Panc1 (cell line): ENCODE measurements at places on chromosomes 2 and 18. TPM values are rescaled to one million over a fixed set of nuclear protein-coding genes. Genes with fewer than 3 reads are reported as not detected.

GRCh38 chr2:16057661-16058060, 117.3 kb downstream of the MYCN start:
- DNase-seq, result no peak

GRCh38 chr2:195057001-195057400, 600.0 kb upstream of the SLC39A10 start:
- DNase-seq, result no peak

GRCh38 chr2:121005453-121005852, 269.8 kb downstream of the GLI2 start:
- no peak for DNase-seq

GRCh38 chr18:45063246-45064038, 382.8 kb downstream of the SETBP1 start:
- no peak for DNase-seq

DNA sequence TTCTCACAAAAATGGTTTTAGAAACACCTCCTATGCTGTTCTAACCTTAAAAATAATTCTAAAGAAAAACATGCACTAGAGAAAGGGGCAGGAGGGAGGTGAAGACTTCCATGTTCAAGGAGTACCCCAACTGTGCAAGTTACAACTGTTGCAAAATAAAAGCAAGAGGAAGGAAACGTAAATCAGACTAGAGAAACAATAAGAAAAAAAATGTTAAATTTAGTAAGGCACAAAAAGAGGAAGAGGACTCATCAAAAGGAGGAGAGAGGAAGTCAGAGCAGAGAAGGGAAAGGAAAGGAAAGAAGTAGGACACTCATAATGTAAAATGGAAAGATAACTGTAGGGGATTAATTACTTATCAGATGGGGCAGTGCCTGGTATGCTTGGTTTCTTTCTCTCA, 34.1 kb downstream of the RAPH1 start:
- no peak for DNase-seq

- DNase-seq, result no peak
Observed at GRCh38 chr2:671072-671471, 6.1 kb downstream of the TMEM18 start.

DNA sequence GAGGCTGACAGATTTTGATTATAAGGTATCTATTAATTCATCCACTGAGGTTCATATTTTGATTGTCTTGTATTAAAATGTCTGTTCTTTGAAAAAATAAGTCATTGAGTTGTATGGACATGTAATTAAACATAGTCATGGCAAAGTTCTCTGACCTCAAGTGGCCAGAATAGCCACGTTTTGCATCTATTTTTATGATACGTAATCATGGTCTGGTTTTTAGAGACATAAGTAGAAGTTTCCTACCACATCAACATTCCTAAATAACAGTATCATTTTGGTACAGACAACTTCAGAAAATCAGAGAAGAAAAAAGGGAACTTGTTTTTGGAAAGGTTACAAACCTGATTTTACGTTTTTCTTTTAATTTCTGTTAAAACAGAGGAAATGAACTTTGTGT, 47.6 kb downstream of the COL5A2 start:
- no peak for DNase-seq

GRCh38 chr18:73975266-73975665, 172.4 kb downstream of the FBXO15 start:
- DNase-seq, result no peak

GRCh38 chr18:78099979-78100588, 850.4 kb downstream of the GALR1 start:
- DNase-seq, result no peak

DNA sequence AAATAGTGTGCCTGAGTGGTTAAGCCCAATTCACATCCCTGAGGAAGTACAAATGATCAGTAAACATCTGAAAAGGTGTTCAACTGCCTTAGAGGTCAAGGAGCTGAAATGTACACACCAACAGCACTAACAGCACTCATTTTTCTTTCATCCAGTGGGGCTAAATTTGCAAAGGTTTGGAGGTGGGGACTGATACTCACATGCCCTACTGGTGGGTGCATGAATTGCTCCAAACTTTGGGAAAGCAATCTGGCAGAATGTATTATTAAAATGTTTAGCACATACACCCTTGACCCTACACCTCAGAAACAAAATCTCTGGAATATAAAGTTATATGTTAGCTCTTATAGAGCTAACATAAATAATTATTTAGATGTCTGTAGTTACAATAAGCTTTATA, 19.0 kb upstream of the FAM178B start:
- no peak for DNase-seq

GRCh38 chr2:221948076-221948475, 350.7 kb downstream of the PAX3 start:
- no peak for DNase-seq

GRCh38 chr18:8339952-8340351, 269.3 kb upstream of the RAB12 start:
- no peak for DNase-seq

DNA sequence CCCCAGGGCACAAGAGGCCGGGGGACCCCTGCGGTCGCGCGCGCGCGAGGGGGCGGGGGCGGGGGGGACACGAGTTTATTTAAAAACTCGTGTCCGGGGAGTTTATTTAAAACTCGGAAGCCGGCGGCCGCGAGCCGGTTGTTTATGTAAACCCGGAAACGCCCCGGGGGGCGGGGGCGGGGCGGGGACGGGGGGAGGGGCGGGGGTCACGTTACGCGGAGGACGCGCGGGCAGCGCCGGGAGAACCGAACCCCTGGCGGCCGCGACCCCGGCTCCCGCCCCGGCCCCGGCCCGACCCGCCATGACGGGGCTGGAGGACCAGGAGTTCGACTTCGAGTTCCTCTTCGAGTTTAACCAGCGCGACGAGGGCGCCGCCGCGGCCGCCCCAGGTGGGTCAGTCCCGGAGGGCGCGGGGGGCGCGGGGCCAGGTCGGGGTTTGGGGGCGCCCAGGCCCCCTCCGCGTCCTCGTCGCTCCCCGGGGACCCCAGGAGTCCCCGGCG, 4.4 kb downstream of the NFATC1 start:
- no peak for DNase-seq

DNA sequence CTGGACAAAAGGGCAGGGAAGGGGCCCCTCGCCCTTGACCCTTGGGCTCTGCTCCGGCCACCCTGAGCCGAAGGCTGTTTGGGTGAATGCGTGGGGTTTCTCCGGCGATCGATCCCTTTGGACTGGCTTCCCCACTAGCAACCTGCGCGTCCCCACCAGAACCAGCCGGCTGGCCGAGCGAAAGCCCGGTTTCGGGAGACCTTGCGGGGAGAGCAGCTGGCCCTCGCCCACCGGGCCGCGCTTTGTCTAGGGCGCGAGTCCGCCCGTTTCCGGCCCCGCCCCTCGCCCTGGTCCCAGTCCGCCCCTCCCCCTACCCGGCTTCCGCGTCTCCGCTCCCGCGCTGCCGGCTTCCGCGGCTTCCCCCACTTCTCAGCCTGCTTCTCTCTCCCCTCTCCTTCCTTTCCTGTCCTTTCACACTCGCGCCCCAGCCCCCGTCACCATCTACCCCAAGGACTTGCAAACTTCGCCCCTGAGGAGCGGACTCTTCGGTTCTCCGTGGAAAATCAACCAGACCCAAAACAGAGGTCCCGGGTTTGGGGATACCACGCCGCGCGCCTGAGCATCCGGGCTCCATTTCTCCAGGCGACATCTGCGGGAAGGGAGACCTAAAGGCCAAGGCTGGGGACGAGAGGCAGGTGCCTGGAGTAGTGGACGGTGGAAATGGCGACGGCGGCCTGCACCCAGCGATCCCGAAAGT, 48.0 kb upstream of the ATP6V1B1 start:
- DNase-seq, result no peak

DNA sequence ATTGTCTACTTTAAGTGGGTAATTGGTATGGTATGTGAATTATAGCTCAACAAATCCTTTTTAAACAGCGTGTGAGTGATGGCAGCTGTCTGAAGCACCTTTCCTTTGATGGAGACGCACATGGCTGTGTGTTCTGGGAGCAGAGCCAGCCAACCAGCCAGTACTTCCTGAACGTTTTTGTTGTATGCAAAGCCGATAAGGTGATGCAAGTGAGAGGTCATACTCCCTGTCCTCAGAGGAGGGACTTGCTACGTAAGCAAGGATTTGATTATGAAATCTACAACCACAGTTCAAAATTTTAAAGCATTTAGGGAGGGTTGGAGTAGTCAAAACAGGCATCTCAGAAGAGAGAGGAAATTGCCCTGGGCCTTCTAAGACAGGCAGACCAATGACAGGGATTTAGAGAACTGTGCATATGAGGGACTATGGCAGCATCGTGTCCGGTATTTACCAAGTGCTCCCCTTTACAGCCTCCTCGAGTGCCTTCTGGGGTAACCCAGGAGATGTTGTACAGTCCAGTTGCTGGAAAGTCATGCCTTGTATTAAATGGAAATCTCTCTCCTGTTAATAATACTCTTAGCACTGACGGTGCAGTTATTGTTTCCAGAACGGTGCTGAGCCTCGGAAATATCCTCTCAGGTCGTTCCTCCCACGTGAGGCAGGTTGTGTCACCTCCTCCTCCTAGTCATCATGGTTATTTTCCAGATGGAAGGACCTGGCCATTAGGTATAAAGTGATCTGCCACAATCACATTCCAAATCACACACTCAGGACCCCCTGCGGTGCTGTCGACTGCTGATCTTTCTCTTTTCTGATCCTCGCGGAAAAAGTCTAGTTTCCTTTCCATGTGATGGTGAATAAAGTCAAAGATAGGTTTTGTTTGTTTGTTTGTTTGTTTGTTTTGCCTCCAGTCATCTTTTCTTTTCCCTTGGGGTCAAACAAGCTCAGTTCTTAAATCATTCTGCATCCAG, 28.4 kb downstream of the ARHGEF4 start:
- DNase-seq, result no peak

DNA sequence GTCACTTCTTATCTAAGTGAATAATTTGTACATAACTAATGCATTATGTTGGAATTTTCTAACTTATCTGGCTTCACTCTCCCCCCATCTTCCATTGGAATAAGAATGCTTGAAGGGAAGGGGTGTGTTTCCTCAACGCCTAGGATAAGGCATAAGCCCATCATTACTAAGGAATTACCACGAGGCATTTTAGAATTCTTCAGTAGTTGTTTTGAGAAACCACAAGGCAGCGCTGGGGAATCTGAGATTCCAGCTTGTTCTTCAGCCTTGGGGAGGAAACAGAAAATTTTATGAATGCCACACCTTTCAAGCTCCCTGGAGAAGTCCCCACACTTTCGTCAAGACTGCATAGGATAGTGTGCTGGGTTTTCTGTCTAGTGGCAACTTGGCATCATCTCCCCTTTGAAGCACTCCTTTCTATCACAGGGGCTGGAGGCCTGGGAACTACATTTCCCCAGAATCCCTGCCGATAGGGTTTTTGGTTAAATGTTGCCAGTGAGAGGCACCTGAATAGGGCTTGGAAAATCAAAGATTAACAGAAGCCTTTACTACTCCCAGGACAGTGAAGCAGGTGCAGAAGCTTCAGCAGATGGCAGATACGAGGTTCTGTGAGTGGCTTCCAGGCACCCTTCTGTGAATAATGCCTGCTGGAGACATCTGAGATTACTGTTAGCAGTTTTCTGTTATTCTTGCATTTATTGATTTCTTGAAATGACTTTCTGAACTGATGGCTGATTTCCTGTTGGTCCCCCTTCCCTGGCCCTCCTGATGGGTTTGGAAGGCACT, 192.7 kb upstream of the REV1 start:
- DNase-seq, result no peak

- no peak for DNase-seq
Observed at GRCh38 chr2:3097804-3098203, 279.8 kb downstream of the EIPR1 start.

DNA sequence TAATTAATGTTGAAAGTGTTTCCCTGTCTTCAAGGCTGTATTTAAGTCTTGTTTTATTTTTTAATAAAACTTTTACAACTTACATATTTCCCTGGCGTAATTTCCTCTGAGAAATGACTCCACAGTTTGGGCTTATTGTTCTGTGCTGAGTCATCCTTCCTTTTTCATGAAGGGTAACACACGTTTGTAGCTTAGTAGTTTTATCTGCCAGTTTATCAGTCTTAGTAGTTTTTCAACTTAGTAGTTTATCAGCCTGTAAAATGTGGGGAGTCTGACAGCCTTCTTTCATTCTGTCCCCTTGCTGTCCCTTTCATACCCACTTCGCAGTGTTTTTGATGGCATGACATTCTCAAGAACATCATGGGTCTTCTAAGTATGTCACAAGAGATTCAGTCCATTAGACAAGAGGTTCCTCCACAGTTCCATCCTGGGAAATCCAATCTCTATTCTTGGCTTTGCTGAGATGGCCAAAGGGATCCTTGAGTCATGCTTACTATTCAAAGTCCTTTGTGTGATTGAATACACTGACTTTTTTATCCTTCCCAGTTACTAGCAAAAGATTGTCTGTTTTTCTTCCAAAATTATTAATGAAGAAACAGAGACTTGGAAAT, 60.0 kb upstream of the SGPP2 start:
- DNase-seq, result no peak

MGAT4A gene
- 4.4 TPM for total RNA-seq

ASPRV1 gene
- total RNA-seq, result 0.21 TPM

RBMS1 gene
- total RNA-seq, result 67.0 TPM

MFF gene
- total RNA-seq, result 60.6 TPM

ALK gene
- not detected for total RNA-seq

SGPP2 gene
- total RNA-seq, result 0.05 TPM

MAL gene
- total RNA-seq, result 1.3 TPM

UGT1A4 gene
- total RNA-seq, result not detected

MEIS1 gene
- total RNA-seq, result 2.0 TPM

DSC3 gene
- 0.23 TPM for total RNA-seq
